Eye (tissue), 1 donor: ENCODE measurements at places on chromosomes 2 and 18.
A peak's percentile ranks its signal among the peaks of the same experiment; 100 is the strongest.

- DNase-seq = no peak
Measured at GRCh38 chr2:154710685-154711084, 12.2 kb downstream of the KCNJ3 start.

DNA sequence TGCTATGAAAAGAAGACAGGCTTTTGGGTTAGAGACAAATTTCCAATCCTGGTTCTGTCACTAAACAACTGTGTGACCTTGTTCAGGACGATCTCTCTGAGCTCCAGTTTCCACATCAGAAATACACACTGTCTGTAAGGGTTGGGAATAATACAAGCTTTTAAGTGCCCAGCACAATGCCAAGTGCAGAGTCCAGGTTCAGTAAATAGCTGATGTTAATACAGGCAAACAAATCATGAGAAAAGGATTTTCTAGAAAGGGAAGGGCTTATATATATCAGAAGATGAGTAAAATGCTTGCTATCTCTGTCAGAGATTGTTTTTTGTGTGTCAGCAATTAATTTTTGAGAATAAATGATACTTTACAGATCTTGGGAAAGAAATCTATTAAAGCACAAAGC lies 388.3 kb downstream of the NBAS start:
- no peak for DNase-seq

DNA sequence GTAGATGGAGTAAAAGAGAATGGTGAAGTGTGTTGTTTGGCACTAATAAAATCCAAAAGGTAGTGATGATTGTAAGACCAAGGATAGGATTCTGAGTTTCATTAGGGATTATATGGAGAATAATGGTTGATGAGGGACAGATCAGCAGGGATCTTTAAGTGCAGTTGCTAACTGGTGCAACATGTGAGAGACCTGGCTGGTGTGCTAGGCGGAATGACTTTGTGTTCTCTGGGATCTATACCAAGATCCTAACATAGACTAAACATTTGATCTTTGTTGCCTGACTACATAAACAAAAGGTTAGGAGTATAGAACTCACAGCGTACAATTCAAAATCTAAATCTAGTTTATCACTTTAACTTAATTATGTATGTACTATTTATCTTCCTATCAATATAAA lies 135.4 kb downstream of the PTRHD1 start:
- no peak for DNase-seq

DNA sequence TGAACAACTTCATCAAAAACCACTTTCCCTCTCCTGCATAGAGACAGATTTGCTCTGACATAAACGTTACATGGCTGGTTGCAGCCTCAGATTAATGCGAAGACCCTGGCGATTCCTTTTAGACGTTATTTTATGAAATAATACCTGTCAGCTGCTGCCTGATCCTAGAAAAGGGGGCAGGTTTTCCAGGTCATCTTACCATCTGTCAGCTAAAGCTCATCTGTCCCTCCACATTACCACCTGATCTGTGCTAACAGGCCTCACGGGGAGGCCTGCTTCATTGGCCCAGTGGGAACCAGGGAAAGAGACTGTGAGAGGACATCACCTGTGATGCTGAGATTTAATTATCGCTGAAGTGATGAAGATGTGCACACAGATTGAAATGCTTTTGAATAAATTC lies 261.0 kb downstream of the ARHGAP15 start:
- DNase-seq = peak; percentile 75

DNA sequence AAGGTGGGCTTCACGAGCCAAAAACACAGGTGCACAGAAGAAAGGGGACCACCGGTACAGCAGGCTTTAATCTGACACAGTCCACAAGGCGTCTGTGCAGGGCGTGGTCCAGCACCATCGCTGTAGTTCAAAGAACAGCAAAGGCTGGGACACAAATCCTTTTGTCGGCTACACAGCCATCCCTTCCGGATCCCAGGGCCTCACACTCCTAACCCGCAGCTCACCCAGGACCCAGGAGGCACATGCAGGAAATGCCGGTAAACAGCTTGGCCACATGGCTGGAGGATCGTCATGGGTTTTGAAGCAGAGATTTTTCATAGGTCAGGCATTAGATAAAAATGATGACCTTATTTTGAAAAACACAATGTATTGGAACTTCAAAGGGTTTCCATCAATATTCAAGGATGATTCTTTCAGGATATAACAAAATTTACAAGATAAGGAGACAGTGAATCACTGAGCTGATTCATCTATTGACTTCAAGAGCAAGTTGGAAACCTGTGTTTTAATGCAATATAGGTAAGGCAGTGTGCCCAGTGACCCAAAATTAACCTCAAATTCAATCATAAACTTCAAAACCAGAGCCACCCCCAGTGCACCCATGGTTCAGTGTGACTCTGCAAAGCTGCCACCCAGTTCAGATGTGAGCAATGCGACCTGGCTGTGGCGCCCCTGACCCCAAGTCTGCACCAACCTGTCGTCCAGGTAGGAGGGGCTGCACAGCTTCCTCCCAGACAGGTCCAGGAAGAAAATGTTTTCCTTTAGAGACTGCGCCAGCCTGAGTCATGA lies 74.4 kb downstream of the TMEM18 start:
- no peak for DNase-seq

GRCh38 chr2:46317094-46317486 lies 19.9 kb downstream of the EPAS1 start:
- DNase-seq = no peak

DNA sequence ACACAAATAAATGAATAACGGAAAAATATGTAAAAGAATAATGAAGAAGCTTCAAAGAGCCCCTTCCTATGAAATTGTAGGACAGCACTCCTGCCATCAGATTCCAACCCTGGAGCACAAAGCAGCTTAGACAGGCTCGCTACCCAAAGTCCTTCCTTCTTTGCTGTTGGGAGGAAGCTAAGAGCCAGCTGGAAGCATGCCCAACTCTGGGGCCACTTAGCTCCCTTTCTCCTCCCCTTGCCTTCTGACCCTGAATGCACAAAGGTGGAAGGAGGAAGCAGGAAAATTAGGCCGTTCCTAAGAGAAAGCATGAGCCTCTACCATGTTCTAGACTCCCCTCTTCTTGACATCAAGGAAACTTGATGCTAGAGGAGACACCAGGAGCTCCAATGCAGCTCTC lies 700.8 kb downstream of the RNF144A start:
- no peak for DNase-seq

- DNase-seq = no peak
Measured at GRCh38 chr2:159091976-159092375, 123.5 kb downstream of the TANC1 start.

DNA sequence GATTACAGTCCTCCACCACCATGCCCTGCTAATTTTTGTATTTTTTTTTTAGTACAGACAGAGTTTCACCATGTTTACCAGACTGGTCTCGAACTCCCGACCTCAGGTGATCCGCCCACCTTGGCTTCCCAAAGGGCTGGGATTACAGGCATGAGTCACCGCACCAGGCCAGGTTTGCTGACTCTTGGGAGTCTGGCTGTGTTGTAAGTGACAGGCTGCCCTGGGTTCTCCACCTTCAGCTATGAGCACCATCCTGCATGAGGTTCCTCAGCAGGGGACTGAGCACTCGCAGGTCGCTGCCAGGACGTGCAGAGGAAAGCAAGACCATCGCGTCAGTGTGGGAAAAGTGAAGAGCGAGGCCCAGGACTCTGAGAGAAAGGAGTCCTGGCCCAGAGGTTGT lies 112.6 kb upstream of the NDUFV2 start:
- DNase-seq = no peak

DNA sequence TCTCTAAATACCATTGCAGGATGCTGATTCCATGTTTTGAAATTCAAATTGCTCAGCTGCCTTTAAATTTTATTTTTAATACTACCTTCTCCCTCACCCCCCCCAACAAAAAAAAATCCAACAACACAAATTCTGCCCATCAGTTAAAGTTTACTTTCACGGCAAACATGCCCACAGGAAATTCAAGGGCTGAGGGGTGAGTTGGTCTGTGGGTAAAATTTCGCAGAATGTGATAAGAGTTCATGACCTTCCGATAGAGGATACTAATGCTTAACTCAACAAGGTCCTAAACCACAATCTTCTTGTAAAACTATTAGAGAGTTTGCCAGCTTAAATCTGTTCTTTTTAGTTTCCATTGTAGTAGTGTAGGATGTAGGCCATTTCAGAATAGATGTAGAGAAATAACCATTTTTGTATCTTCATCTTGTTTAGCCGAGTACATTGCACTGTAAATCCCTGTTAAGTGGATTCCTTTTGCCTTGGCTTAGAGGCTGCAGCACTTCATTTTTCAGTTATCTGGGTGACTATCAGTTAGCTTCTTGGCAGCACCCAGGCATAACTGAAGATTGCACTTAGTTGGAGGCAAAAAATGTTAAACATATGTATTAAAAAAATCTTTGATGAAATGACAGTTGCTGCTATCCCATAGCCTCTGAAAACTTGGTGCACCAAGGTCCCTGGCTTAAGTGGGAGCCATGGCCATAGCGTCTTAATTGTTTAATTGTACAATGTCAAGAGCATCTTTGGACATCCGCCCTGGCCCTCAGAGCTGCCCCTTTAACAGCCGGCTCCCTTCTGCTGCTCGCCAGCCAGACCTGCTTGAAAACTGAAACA lies 232.3 kb downstream of the HAUS1 start:
- peak; percentile 55 for DNase-seq

GRCh38 chr2:151634736-151635467 lies 99.4 kb downstream of the NEB start:
- DNase-seq = no peak

DNA sequence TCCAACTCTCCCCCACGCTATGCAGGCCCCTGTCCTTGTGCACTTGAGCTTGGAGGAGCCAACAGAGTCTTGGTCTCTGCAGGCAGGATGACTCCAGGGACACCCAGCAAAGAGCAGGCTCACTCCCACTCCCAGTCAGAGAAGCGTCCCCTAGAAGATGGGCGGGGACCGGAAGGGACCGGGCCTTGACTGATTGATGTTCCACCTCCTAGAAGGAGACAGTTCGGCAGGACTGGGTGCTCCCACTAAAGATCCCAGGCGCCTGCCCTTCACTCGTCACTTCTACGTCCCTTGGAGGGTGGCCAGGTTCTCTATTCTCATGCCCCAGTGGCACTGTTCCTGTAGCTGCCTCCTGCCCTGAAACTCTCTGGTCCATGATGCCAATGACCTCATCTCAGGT lies 3.2 kb upstream of the SP100 start:
- no peak for DNase-seq

DNA sequence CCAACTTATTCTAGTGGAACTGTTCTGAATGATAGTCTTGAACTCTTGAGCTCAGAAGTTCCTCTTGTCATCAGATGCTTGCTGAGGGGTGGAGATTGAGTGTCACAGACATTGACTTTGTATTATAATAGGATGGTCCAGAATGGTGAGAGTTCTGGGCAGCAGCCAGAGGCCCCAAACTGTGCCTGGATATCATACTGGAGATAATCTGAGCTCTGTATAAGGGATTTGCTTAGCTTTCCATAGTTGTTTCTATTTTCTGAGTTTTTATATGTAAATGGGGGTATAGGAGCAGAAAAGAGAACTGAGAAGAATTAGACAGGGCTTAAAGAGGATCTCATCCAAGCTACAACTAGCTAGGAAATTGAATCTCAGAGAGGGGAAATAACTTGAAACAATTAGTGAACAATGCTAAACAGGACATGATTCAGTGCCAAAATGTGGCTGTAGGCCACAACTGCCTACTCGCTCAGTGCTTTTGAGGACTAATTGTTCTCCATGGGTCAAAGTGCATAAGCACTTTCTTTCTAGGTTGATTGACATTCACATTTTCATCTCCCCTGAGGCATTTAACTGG lies 10.1 kb upstream of the LCLAT1 start:
- DNase-seq = no peak

DNA sequence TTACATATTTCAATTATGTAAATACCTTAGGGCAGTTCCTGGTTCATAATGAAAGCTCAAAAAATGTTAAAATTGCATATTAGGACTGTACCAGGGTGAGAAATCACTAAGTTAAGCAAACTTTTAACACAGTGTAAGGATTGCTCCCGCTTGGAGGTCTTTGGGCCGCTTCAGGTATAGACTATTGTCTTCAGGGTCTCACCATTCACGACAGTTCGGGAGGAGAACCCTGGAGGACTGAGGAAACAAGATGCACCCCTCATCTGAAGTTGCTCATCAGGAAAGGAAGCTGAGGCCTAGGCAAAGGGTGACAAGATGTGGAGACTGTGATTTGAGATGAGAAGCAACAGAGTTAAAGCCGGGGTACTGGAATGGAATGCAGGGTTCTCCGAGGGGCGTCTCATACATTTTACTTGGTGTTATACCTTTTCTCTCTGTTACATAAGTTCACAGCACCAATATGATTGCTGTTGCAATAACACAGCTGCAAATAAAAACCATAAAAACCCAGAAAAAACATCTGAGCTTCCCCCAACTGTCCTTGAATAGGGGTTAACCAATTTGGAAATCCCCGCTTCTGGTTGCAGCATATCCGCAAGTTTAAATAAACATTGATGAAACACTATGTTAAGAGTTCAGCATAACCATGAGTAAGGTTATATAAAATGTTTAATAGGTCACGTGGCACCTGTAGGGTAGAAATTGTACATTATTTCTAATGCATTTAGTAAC lies 40.1 kb downstream of the FBXO48 start:
- DNase-seq = no peak

DNA sequence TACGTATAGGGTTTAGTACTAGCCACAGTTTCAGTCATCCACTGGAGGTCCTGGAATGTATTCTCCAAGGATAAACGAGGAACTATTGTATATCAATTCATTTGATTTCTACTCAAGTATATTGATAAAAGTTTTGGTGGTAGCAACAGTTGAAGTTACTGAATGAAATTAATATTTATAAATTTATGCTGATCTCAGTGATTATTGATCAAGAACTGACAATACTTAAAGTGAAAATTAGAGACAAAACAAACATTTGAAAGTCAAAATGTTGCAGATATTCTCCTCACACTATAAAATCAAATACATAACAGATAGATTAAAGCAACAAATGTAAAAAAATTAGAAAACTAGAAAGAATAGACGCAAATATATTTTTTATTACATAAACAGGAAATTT lies 150.9 kb upstream of the SLC35G4 start:
- DNase-seq = no peak

DNA sequence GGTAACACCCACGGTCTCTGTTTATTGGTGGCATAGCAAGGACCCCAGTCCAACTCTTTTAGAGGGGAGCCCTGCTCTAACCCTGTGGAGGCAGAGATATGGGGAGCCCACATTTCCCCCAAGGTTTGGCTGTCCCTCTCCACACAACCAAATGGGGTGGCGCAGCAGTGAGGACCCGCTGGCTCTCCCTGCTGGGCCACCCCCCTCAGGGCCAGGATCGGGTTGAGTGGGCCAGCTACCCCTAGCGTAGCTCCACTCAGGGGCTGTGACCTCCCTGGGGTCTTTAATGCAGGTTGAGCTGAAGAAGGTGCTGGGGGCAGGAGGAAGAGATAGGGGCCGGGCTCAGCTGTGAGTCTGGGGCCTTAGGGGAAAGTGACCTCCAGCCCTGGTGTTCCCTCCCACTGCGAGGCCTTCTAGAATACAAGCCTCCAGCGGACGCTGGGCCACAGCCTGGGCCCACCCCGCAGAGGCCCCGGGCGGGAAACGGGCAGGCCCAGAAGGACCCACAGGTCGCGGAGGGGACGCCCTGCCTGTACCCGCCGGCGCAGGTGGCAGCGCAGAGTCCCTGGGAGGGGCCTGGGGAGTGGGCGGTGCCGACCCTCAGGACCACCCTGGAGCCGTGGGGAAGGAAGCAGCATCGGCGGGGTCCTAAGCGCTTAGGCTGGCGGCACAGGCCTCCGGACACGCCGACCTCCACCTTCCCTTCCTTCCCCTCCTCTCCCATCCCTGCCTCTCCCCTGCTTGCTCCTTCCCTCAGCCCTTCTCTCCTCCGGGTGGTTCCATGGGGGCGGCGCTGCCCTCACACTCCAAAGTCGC lies 9.6 kb downstream of the CROCC2 start:
- peak; percentile 70 for DNase-seq

- peak; percentile 88 for DNase-seq
Measured at GRCh38 chr2:197164141-197164754, 146.3 kb downstream of the ANKRD44 start.

- no peak for DNase-seq
Measured at GRCh38 chr18:25990473-25990872, 99.9 kb downstream of the SS18 start.
